ENCODE measurements at places on chromosomes 3 and 15.

DNA sequence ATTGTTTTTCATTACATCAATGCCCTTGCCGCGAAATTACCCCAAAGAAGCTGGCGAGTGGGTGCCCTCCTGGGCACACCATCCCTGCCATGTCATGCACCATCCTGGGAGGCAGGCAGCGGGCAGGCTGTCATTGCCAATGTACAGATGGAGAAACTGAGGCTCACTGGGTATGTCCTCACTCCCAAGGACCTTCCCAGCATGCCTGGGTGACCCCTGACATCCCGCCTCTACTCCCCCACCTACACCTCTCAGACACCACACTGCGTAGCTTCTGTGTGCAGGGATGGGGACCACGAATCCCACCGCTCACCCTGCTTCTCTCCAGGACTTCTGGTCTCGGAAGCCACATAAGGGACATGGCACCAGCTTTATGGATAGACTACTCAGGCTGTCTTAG, 41.0 kb upstream of the SLC41A3 start:
- DNase-seq = peak; percentile 35

DNA sequence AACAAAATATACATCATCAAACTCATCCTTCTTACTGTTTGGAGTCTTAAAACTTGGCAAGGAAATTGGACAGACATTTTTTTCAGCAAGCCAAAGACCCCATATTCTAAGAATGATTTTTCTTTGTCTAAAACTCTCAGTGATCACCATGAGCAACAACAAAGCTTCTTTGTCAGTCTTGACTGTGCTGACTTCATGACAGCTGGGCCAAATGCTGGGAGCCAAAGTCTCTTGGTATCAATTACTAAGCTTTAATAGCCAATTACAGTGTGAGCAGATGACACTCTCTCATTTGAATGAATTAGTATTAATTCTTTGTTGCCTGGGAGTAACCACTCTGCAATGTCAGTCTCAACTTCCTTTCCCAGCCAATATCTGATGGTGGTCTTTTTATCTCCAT, 48.1 kb upstream of the GK5 start:
- no peak for DNase-seq

DNA sequence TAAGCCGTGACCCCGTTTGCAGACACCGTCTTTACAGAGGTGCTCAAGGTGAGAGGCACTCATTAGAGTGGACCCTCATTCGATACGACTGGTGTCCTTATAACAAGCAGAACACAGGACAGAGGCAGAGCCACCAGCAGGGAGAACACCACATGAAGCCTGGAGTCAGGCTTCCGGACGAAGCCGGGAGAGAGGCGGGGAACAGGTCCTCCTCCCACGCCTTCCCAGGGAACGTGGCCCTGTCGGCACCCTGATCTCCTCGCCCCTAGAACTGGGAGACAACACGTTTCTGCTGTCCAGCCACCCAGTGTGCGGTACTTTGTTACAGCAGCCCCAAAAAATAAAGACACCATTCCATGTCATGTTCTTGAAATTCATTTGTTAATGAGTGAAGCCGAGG, 33.6 kb downstream of the ZDHHC19 start:
- DNase-seq = no peak

GRCh38 chr3:188432802-188433520, 279.0 kb downstream of the LPP start:
- no peak for DNase-seq

DNA sequence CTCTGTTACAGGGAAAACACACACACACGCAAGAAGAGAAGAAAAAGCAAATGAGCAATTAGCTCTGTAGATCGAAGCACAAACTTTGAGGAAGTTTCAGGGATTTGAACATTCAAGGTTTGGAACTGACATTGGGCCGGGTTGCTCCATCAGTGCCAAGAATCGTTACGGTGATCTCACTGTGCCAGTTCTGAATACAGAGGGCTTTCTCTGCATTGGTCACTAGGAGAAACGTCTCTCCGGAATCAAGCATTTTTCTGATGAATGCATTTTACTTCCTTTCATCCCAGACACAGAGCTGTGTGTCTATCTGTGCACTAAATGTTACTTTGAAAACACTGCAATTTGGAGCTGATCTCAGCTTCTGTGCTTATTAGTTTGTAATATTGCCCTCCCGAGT, 11.2 kb downstream of the HRH1 start:
- DNase-seq = no peak

- no peak for DNase-seq
Measured at GRCh38 chr15:50425219-50425618, 1.0 kb downstream of the USP8 start.

DNA sequence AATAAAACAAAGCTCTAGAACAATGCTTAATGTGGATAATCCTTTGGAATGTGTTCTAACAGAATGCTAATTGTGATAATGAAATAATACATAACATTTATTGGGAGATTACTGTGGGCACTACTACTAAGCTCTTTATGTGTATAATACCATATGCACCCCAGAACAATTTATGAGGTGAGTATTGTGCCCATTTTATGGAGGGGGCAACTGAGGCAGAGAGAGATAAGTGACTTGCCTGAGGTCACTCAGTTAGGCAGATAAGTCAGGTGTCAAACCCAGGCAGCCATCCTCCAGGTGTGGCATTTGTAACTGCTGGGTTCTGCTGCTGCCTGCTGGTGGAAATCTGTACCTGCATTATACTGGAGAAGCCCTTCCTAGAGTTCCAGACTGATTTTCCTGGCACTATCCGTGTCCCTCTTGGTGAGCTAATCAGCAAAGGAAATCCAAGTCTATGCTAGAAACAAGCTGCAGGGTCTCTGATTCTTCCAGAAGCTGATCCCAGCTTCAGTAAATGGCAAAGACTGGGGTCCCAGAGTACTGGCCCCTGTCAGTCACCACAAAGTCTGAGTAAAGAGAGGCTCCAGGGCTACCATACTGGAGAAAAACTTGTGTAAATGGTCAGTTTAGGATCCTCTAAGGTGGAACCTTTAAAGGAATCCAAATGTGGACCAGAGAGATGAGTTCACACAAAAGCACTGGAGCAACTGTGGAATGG, 22.6 kb upstream of the RBP1 start:
- DNase-seq = no peak

DNA sequence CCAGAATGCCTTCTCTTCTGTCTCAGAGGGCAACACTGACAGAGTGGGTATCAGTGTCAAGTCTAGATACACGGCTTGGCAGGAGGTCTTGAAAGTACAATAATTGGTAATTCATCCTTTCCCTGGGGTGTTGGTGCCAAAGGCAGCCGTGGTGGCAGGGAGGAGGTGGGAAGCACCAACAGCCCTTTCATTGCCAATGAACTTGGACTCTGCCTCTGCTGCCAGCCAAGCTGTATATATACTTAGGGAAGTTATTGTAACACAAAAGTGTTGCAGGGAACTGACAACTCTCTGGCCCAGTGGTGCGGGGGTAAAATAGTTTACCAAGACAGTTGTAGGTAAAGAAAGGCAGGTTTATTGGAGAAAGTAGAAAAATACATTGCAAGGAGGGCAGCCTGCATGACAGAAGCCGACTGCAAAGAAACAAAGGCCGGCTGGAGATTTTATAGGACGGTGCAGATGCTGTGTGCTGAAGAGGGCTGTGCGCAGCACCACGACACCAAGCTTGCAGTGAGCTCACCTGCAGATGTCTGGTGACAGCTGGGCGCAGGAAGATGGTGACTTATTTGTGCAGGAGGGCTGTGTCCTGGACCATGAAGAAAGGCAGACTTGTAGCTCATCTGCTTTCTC, 4.0 kb upstream of the FAM3D start:
- no peak for DNase-seq

DNA sequence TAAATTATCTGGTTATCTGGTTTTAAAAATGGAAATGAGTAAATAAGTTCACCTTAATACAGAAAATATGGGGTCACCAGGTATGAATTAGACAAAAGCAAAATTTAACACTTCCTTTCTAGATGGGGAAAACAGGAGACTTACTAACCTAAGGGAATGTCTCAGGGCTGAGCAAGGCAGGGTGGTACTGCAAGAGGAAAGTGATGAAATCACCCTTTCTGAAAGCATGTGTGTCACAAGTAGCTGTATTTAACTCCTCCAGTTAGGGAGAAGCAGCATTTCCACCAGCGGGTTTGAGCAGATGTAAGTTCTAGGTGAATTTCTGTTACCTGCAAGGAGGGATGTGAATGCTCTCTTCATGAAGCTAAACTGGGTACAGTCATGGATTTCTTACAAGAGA, 629.1 kb downstream of the MECOM start:
- DNase-seq = no peak

DNA sequence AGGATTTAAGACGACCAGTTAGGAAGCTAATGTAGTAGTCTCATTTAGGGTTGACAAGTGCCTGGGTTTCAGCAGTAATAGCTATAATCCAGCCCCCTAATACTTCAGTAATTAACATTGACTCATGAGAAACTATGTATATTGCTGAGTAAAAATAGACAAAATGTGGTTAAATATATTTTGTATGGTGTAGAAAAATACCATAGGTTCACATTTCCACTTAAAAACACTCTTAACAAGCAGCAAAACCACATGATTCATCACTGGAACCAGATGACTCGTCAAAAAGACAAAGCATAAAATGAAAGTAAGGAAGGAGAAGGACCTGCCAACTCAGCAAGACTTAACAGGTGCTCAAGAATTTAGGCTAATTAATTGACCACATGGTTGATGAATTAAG, 288.9 kb downstream of the EFHB start:
- no peak for DNase-seq

Measured in suprapubic skin (tissue), 4 donors.